Activated CD4-positive, alpha-beta T cell treated with anti-CD3 and anti-CD28 coated beads, Interleukin-2, amount 50 U/mL, for 48 hours (primary cell): ENCODE measurements at places on chromosomes 11 and 22.

DNA sequence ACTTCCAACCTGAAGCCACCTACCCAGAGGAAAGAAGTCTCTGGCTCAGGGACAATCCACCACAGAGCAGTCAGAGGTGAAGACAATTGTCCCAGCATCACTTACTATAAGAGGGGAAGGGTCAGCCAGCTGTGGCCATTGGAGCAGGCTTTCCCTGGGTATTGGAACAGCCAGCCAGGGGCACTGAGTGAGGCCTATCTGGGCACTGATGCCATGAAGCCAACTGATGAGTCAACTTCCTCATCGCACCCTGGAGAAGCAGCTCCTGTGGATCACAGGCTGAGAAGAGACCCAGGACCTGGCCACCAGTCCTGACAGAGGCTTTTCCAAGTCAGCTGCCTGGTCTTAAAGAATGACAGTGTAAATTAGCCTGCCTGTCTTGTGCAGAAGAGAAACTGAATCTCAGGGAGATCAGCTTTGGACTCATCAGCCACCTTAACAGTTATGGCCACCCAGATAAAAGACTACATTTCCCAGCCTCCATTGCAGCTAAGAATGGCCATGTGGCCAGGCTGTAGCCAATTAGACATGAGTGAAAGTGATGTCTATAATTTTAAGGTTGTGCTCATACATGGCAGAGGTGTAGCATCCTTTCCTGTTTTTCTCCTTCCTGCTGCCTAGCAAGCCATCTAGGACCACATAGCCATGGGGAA is 19.0 kb downstream of the CHST1 start:
- no peak for DNase-seq

DNA sequence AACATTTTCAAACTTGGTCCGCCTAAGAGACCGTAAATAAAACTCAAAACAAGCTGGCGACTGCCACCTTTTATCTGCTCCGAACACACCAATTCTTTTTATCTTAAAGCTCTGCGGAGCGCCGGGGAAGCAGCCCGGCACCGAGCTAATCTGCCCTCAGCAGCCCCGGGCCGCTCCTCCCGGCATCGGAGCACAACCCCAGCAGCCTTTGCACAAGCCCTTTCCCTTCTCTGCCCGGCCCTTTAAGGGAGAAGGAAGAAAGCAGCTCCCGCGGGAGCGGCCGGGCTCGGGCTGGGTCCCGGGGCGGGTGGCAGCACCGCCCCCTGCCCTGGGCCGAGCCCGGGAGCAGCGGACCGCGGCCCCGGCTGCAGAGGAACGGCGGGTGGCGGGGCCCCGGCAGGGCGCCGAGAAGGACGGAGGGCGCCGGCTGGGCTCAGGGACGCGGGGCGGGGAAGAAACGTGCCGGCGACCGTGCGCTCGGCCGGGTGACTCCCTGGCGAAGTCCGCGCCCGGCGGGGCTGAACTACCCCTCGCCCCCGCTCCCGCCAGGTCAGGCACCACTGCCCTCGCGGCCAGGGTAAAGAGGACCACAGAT is 133.6 kb upstream of the C11orf58 start:
- DNase-seq, result peak; percentile 24

- no peak for DNase-seq
These were observed 667.0 kb downstream of the NTM start for GRCh38 chr11:132037467-132037862.

- DNase-seq, result peak; percentile 88
These were observed 799 bp downstream of the CCDC88B start for GRCh38 chr11:64340671-64341335.

- DNase-seq, result no peak
These were observed 58.9 kb upstream of the PPARA start for GRCh38 chr22:46091277-46091977.

DNA sequence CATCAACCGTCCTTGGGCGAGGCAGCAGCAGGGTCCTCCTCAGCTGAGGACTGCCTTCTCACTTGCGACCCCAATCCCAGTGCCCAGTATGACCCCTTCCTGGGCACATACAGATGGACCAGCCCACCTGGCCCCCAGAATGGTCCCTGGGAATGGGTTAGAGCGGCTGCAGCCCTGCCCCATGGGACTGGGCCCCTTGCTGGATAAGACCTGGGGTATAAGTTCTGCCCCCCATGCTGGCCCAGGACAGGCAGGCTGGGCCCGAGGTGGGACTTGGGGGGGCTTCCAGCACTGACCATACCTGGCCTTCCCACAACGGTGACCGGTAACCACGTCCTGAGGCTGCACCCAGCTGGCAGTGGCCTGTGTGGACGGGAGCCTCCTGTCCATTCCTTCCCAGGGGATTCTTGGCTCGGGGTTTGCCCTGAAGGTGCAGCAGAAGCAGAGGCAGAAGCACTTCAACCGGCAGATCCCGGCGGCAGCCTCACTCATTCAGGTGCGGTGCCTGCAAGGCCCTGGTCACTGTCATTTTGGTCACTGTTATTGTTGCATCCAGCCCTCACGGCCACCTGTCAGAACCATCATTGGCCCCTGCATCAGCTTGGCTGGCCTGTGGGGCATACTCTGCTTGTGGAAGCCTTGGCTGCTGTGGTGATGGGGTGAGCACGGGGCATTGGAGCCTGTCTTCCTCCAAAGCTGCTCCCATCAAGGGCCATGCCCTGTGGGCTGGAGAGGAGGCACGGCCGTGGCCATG is 114.8 kb downstream of the KCNQ1OT1 start:
- DNase-seq, result no peak

- DNase-seq, result no peak
These were observed 29.0 kb downstream of the SGSM1 start for GRCh38 chr22:24834845-24835570.

GRCh38 chr11:65660038-65660437 is 2.7 kb downstream of the RELA start:
- DNase-seq, result no peak

GRCh38 chr11:101914341-101914737 is 471 bp upstream of the CEP126 start:
- no peak for DNase-seq

DNA sequence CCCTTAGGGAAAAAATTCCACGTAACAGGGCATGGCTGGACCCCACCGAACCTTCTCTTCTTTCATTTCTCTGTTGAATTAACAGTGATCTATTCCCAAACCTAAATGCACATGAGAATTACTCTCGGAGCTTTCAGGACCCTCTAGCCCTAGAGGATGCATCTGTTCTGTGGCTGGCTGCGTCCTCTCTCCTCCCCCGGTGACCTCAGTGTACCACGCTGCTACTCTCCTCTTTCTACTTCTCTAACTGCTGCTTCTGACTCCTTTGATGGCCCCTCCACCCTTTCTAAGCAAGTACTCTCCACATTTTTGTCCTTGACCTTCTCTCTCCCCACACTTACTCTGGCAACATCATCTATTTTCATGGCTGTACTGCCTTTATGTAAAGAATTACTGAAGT is 12.1 kb upstream of the APOA1 start:
- no peak for DNase-seq

DNA sequence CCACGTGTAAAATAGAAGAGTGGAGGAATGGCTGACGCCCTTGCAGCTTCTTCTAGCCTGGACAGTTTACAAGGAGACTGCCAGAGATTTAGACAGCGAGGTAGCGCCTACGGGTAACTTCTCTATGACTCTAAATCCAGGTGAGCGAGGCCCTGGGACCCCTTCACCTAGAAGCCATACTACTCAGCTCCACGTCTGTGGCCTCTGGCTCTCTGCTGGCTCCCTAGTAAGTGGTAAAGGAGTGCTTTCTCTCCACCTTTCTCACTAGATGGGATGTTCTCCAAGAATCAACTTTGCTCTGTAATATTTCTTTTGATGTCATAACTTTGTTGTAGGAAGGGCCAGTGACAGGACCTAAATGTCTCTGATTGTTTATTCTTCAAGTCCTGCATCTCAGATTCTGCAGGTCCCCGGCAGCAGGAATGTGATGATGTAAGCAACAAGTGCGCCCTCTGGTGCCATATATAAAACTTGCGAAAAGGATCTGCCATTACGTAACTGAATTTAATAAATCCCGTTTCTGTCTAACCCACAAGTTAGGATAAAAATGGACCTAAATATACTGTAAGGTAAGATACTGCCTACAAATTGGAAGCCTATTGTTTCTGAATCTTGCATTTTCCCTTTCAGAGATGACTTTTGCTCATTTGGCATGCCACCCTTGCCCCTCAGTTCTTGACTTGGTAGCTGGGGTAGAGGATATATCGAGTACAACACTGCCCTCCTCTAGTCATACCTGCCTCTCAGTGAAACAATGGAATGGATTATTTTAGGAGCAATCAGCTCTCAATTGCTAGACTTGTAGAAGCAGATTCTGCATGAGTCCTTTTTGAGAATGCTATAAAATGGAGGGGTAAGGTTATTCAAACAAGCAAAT is 11.0 kb upstream of the PTPN5 start:
- DNase-seq, result peak; percentile 20

GRCh38 chr22:35363566-35364086 is 17.3 kb upstream of the HMOX1 start:
- no peak for DNase-seq

DNA sequence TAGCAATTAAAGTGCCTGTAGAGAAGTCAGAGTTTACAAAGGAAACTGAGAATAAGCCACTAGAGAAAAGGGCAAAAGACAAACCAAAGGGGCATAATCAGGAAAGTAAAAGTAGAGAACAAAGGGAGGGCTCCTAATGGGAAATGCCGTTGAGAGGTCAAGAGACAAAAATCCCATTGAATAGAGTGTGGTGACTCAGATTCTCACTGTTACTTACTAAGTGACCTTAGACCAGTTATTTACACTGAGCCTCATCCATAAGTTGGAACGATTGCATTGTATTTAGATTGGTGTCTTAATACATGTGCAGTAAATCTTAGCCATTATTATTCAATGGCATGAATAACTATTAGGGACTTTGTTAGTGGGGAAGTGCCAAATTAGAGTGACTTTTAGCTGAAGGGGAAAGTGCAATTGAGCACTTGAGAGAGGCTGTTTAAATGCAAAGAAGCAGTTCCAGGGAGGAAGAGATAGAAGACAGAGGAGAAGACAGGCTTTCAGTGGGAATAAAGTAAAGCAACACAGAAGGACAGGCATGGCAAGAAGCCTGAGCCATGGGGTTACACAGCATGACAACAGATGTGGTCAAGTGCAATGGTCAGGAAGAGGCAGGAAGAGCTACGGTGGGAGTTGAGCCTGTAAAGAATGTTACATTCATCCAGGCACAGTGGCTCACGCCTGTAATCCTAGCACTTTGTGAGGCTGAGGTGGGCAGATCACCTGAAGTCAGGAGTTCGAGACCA is 82.6 kb downstream of the UBASH3B start:
- DNase-seq, result no peak

- no peak for DNase-seq
These were observed 148.0 kb downstream of the NTM start for GRCh38 chr11:131518305-131518838.

- DNase-seq, result no peak
These were observed 26.1 kb upstream of the ZBTB44 start for GRCh38 chr11:130340671-130341319.

DNA sequence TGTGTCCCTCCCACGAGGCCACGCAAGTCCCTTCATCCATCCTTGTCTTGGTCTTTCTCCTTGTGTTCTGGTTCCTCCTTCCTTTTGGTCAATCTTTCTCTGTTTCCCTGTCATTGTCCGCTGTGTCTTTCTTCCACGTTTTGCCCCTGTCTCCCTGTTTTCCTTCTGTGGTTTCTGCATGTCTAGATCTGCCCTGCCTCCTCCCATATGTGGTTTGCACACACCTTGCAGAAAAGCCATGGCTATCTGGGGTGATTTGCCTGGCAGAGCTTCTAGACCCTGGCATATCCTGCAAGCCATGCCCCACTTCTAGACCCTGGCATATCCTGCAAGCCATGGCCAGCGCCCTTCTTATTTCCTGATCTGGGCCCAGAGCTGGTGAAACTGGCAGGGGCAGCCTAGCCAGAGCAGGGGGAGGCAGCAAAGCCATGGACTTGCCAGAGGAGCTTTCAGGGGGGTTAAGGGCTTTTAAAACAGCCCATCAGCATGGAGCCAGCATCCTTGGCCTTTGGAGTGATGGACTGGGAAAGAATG is 131.6 kb upstream of the NECTIN1 start:
- no peak for DNase-seq

- DNase-seq, result no peak
These were observed 308.9 kb downstream of the MN1 start for GRCh38 chr22:27492566-27493201.

DNA sequence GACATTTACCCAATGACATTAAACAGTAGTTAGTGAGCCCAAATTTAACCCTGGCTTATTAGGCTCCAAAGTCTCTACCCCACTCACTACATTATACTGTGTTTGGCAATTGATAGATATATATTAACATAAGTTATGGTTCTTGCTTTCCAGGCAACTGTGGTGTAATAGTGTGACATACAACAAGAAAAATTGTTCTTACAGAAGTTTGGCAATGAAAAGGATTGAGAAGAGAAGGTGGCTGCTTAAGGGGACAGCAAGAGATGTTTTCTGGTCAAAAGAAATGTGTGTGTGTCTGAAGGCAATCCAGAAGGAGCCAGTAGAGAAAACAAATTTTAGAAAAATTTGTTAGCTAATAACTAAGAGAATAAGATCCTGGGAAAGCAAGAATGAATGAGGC is 132.4 kb downstream of the SWAP70 start:
- DNase-seq, result no peak

- DNase-seq, result no peak
These were observed 253.2 kb downstream of the LARGE1 start for GRCh38 chr22:33666961-33667619.

- no peak for DNase-seq
These were observed 1.2 kb downstream of the SYNGR1 start for GRCh38 chr22:39350757-39351688.

- no peak for DNase-seq
These were observed 171.5 kb upstream of the SYT13 start for GRCh38 chr11:45457649-45458048.

DNA sequence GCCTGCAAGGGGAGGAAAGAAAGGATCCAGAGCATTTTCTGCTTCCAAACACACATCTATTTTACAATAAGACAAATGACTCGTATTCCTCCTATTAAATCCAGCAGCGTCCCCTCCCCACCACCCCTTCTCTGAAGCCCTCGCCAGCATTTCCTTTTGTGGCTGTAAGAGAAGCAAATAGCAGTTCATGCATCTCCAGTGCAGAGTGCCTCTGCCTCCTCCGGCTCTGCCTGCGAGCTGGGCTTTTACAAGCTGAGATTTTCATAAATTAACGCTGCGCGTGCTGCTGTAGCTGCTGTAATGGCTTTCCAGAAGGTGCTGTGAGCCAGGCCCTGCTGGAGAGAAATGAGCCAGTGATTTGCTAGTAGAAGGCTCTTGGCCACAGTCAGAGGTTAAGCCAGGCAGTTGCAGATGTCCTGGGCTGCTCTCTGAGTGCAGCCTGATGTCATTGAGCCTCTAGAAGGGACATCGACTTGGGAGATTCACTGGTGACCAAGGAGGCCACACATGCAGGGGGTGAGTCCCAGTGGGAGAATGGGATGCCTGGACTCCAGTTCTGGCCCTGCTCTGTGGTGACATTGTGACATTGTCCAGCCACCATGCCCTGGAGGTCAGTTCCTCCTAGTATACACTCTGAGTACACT is 134.5 kb upstream of the NAV2 start:
- no peak for DNase-seq

DNA sequence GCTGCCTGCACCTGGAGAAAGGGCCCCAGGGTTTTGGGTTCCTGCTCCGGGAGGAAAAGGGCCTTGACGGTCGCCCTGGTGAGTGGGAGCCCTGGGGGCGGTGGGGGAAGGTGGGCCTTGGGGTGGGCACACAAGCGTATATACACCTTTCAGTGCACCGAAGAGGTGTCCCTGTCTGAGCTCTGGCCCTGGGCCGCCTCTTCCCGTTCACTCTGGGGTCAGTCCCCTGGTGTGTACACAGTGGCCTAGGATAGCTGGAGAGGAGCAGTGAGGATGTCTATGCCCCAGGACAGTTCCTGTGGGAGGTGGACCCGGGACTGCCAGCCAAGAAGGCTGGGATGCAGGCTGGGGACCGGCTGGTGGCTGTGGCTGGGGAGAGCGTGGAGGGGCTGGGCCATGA is 2.8 kb downstream of the NHERF4 start:
- no peak for DNase-seq

GRCh38 chr22:24550902-24551435 is 4.0 kb downstream of the GUCD1 start:
- no peak for DNase-seq
